ENCODE measurements at places on chromosomes 3 and 15.

DNA sequence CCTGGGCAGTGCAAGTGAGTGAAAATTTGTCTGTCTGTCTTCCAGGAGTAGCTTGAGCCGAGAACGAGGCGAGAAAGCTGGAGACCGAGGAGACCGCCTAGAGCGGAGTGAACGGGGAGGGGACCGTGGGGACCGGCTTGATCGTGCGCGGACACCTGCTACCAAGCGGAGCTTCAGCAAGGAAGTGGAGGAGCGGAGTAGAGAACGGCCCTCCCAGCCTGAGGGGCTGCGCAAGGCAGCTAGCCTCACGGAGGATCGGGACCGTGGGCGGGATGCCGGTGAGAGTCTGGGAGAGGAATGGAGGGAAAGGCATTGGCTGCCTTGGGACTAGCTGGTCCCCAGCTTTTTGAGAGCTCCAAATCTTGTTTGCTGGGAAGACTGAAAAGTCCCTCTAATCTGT is 10.2 kb upstream of the FAM131A start:
- no peak for DNase-seq

DNA sequence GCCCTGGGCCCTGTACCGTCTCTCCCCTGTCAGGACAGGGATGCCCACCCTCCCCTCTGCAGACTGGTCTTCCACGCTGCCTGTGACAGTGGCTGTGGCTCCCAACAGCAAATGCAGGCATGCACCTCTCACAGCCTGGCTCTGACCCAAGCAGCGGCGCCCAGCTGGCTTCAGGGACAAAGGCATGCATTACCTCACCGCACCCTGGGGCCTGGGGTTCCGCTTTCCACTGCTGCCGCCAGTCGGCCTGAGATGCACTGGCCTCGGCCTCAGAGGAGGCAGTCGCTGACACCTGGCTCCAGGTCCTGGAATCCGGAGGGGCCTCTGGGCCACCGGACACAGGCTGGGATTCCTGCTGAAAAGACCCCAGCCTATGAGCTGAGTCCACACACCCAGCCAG is 70.3 kb downstream of the SCN5A start:
- no peak for DNase-seq

DNA sequence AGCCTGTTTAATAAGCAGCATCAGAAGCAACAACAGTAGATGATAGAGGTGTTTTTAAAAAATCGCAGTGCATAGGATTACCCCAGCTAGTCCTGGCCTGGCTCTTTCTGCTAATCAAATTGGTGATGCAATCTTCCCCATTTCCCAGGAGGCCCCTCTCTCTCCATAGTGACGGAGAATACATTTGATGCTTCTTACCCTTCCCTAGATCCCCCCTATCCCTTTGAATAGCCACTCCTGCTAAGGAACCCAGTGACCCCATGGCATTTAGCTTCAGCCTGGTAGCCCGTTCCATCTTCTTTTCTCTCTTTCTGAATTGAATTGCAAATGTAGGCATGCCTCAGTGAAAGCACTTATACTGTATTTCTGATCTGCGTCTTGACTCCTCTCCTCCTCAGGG is 223.6 kb upstream of the GAP43 start:
- DNase-seq: no peak

- no peak for DNase-seq
Observed at GRCh38 chr15:51281368-51281967, 56.9 kb downstream of the CYP19A1 start.

- DNase-seq: no peak
Observed at GRCh38 chr3:21955406-21955805, 204.4 kb upstream of the ZNF385D start.

DNA sequence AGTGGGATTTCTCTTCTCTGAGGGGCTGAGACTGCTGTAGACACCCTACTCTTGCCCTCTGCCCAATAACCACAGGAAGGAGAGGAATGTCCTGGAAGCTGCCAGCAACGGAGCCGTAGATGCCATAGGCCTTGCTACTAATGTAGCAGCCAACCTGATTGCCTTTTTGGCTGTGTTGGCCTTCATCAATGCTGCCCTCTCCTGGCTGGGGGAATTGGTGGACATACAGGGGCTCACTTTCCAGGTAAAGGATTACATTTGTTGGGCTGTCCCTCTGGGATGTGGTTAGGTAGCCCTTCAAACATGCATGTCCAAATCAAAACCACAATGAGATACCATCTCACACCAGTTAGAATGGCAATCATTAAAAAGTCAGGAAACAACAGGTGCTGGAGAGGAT is 16.1 kb downstream of the SLC28A2 start:
- DNase-seq: peak; percentile 10

GRCh38 chr15:65583701-65584100 is 27.2 kb downstream of the INTS14 start:
- peak; percentile 69 for DNase-seq

DNA sequence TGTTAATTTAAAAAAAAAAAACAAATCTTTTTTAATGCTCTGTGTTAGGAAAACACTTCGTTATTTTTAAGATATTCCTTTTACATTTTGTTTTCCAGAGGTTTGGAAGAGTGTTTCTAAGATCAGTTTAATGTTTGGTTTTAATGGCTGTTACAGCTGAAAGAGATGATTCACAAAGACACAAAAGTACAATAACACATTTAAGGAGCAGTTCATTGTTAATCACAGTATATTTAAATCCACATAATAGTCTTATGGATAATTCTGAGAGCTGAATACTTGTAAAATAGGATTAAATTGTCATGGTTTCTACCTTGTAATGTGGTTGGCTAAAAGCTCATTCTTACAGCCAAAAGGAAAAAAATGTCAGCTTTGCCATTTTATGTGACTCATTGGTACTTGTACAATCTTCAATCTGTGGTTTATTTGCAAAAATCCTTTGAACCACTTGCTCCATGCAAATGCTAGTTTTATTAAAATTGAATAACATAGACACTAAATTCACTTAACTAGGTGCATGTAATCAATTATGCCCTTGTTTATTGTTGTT is 426.4 kb downstream of the NLGN1 start:
- DNase-seq: no peak

DNA sequence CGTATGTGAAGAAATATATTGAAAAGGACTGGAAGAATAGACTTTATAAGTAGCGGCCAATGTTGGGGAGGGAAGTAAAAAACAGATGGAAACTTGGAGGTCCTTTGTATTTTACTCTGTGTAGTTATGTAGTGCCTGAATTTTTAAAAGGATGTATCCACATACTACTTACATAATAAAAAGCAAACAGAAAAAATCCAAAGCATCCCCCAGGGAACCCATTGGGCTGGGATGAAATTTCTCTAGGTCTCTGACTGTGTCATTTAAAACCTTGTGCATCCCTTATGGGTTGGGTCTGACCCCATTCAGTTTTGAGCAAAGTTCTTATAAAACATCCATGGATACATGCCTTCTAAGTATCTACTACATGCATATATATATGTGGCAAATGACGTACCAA is 141.1 kb downstream of the NR1D2 start:
- no peak for DNase-seq

GRCh38 chr3:55807210-55807609 is 320.1 kb upstream of the WNT5A start:
- DNase-seq: no peak

GRCh38 chr3:9930804-9931418 is 2.7 kb upstream of the CRELD1 start:
- no peak for DNase-seq

GRCh38 chr3:152785051-152785450 is 49.9 kb upstream of the P2RY1 start:
- no peak for DNase-seq

DNA sequence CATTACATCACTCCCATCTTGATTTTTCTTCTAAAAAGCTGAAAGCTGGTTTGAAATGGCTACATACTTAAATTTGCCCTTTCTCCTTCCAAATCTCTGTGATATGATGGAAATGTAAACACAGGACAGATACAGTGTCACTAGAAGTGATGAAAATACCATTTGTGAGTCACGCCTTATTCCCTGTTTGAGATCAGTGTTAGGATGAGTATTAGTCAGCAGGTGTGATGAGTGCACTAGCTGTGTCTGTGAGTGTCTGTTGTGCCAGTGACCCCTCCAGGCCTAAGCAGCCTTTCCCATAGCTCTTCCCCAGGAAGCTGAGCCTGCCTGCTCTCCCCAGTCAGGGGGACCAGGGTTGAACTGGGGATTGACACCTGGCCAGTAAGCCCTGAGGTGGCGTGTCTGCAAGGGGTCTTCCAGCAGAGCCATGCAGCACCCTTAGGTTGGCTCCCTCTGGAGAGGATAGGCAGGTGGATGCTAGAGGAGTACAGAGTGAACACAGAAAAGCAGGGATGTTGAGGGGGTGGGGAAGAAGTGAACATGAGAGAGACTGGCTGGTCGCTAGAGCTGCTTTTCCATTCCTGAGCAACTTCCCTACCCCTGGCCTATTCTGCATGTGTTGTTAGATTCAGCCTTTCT is 92.0 kb downstream of the PDE8A start:
- DNase-seq: no peak

- no peak for DNase-seq
Observed at GRCh38 chr15:48954538-48954937, 9.2 kb downstream of the SHC4 start.

DNA sequence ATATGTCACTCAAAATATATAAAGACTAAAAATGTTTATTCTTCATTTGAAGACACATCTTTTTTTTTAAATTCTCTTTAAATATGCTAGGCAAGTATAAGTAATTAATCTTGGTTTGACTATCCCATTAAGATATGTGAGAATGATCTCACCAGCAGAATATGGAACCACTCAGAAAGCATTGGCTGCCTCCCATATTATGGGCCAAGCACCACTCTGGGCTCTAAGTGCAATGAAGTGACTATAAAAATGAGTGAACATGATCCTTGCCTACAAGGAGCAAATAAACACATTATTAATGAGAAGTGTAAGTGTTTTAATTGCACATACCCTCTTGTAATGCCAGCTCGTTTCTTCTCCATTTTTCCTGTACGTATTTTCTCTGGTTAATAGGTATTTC is 328.5 kb downstream of the NAALADL2 start:
- no peak for DNase-seq

GRCh38 chr3:135393898-135394525 is 571.5 kb upstream of the PPP2R3A start:
- no peak for DNase-seq

GRCh38 chr3:12891985-12892839 is 50.8 kb upstream of the RPL32 start:
- DNase-seq: peak; percentile 57

- DNase-seq: no peak
Observed at GRCh38 chr15:67350042-67350441, 95.5 kb downstream of the IQCH start.

GRCh38 chr15:83413054-83413719 is 34.0 kb upstream of the SH3GL3 start:
- no peak for DNase-seq

- DNase-seq: no peak
Observed at GRCh38 chr15:66292571-66293418, 573 bp upstream of the DIS3L start.

GRCh38 chr3:105499961-105500360 is 133.3 kb downstream of the ALCAM start:
- no peak for DNase-seq

- no peak for DNase-seq
Observed at GRCh38 chr3:49339581-49339940, 292 bp downstream of the USP4 start.

DNA sequence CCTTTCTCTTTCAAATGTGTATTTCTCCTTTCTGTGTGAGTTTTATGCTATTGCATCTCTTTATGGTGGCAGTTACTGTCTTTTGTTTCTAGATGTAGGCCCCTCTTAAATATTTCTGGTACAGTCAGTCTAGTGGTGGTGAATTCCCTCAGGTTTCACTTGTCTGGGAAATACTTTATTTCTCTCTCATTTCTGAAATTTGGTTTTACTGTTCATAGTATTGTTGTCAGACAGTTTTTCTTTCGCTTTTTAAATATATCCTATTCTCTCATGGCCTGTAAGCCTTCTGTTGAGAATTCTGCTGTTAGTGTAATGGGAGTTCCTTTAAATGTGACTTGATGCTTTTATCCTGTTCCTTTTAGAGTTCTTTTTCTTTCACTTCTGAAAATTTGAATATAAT is 874.0 kb downstream of the PLOD2 start:
- DNase-seq: no peak

DNA sequence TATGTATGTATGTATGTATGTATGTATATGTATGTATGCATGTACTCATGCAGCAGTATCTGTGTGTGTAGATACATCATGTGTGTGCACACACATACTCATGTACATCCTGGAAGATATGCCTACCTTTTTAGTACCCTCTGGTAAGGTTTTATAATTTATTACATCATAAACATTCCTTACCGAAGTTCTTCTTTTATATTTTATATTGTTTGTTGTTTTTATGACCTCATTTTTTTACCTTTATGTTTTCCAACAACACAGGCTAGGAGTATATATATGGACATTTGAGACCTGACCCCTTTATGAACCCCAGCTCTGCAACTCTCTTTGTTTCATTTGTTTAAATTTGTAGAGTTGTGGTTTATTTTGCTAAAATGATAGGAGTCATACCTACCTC is 263.5 kb downstream of the ADAMTSL3 start:
- no peak for DNase-seq

- DNase-seq: peak; percentile 42
Observed at GRCh38 chr15:90956274-90957030, 1.8 kb downstream of the RCCD1 start.

DNA sequence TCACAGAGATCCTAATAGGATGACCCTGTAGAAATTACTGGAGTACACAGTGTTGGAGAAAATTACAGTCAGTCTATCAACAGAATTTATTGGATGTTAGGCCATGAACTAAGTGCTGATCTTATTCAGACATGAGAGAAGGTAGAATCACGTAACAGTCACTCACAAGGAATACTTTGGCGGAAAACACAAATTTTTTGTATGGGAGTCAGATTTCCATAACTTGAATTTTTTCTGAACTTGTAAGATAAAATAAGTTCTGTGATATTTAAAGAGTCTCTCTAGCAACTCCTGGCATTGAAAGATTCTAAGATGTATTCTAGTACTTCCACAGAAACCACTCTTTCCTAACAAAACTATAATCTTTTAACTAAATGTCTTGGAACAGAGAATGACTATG is 178.8 kb upstream of the MME start:
- DNase-seq: no peak
